ENCODE measurements at places on chromosomes 16 and 17. TPM values are rescaled to one million over a fixed set of nuclear protein-coding genes. Genes with fewer than 3 reads are reported as not detected.

DNA sequence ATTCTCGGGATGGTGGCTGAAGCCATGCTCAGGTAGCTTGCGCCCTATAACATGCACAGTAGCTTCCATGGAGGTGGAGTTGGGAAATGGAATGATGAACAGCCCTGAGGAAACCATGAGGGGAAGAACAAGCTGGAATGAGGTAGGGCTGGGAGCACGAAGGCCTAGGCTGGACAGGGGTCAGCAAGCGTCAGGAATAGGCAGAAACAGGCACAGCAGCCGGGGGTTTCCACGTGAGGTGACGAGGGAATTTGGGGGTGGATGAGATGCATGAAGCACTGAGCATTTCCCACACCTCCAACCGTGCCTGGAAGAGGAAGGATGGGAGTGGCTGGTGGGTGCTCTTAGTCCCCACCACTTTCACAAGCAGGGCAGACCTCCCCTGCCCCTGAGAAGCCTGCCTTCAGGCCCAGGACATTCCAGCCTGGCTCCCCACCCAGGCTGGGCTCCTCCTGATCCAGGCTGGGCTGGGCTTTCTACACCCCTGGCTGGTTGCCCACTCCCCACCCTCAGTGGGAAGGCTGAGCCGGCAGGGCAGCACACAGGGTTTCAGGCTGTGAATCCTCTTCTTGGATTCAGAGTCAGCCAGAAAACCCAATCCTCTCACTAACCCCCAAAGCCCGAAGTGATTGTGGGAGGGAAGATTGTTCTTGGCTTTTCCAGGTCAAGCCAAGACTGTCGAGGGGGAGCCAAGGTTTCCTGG lies 21.9 kb downstream of the PLEKHG4 start:
- no peak for DNase-seq

DNA sequence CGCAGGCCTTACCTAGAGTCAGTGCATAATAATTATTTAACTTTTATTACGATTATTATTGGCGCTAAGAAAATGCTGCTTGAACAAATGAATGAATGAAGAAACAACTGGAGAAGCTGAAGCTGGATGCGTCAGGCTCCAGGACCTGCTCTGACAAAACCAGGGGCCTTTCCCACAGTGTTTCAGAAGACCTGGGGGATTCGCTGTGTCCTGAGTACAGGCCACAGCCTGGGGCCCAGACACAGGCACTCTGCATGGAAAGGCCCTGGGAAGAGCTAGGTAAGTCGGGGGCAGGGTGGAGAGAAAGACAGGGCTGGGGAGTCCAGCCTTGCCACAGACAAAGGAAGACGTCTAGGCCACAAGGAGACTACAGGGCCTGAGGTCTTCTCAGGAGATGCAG lies 226.1 kb downstream of the ZNF423 start:
- no peak for DNase-seq

TPPP3 gene
- 64.7 TPM for polyA plus RNA-seq

DNA sequence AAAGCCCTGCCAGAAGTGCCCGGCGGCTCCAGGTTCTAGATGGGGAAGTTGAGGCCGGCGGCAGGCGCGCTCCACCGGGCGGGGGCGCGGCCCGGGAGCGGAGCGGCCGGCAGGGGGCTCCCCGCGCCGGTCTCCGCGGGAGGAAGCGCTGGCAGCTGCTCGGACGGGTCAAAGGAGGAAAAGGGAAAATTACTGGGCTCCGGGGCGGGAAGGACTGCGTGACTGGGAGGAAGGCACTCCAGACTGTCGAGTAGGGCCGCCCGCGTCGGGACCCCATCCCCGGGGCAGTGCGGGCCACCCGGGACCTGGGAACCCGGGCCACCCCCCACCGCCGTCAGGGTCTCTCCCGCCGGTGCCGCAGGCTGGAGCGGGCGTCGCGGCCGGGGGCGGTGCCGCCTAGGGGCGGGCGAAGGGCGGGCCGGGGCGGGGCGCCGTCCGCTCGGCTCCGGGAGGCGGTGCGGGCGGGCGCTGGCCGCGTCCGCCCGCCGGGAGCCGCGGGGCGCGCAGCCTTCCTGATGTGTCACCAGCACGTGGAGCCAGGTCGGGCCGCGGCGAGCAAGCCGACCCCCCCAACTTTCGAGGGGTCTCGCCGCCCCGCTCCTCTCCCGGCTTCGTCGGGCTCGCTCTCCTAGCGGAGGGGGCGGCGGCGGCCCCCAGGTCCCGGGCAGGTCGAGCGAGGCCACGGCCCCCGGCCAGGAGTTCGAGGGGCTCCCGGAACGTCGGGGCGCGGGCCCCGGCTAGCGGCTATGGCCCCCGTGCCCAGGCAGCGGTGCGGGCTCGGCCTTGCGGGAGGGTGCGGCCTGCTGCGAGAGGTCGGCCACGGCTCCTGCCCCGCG lies 167.5 kb downstream of the RAB11FIP4 start:
- peak; percentile 73 for DNase-seq

GRCh38 chr17:17440938-17441675 lies 35.7 kb upstream of the MED9 start:
- no peak for DNase-seq

DNA sequence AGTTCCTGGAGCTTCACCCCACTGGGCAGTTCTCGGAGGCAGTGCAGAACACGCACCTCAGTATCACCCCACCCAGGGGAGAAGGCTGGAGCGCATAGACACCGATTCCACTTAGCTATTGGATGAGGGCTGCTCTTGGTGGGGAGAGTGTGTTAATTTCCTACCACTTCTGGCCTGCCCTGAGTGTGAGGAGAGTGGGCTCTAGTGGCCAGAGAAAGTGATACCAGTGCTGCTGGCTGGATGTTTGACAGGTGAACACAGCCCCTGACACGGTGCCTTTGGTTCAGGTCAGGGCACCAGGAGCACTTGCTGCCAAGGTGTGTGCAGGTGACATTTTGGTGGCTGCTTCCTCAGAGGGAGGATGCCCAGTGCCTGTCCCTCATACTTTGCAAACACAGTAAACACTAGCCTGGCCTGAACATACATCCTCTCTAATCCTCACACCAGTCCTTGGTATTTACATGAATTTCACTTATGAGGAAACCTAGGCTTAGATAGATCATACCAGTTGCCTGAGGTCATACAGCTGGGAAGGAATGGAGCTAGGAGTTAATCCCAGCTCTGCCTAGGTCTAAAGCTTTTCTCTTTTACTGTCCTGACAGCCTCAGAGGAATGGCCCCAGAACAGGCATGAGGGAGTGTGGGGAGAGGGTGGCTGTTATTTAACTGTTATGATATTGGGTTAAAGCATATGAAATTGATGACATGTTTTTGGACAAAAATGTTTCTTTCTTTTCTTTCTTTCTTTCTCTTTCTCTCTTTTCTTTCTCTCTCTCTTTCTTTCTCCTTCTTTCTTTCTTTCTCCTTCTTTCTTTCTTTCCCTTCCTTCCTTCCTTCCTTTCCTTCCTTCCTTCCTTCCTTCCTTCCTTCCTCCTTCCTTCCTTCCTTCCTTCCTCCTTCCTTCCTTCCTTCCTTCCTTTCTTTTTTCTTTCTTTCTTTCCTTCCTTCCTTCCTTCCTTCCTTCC lies 21.0 kb upstream of the ITGAX start:
- DNase-seq = no peak

SRR gene
- 27.0 TPM for polyA plus RNA-seq

TMIGD1 gene
- polyA plus RNA-seq = 0.56 TPM

GRCh38 chr16:49822649-49823370 lies 33.1 kb downstream of the ZNF423 start:
- no peak for DNase-seq

MMP25 gene
- polyA plus RNA-seq = 1.6 TPM

DNA sequence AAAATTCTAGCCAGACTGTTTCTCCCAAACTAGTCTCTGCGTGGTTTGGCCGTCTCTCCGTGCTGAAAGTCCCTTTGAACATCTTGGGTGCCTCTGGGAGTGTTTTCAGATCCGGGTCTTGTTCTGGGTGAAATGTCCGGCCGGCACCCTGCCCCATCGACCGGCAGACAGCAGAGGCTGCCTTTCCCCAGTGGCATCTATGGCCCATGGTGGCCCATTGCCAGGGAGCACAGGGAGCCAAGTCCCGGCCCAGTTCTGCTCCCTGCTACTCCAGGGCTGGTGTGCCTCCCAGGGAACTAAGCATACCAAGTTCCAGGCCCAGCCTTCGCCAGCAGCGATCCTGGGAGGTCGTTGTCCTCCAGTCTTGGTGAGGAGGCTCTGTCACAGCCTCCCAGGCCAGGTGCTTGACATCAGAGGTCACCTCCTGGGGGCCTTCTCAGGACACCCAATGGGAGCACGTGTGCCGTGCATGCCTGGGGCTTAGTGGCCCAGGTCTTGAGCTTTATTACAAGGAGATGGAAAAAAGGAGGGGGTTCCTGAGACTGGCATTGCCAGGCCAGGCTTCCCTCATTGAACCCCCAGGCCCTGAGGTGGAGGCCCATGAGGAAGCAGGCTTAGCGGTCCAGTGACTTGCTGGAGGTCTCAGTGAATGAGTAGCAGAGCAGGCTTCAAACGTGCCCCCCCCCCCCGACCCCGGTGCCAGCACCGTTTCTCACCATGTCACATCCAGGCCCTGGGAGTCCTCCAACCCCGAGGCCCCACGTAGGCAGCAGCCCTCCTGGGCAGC lies 54.0 kb downstream of the PGS1 start:
- DNase-seq = no peak

- no peak for DNase-seq
These were observed 8.0 kb downstream of the CFAP20 start for GRCh38 chr16:58121132-58121531.

CTRB2 gene
- polyA plus RNA-seq = not detected

- DNase-seq = no peak
These were observed 23.9 kb downstream of the ACLY start for GRCh38 chr17:41894791-41895331.

DNA sequence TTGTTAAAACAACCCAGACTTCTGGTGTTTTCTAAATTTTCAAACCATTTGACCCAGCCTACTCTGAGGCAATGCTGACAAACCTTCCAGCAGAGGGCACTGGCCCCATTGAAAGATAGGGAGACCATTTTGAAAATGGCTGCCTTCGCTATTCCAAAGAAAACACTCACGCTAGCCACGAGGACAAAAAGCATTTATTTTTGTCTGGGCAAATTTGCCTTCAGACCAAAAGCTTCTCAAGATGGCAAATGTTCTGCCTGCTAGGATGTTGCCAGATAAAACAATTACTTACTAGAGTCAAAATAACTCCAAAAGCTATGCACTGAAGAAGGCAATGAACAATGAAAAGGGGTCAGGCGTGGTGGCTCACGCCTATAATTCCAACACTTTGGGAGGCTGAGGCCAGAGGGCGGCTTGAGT lies 296.7 kb upstream of the IRX5 start:
- no peak for DNase-seq

DNA sequence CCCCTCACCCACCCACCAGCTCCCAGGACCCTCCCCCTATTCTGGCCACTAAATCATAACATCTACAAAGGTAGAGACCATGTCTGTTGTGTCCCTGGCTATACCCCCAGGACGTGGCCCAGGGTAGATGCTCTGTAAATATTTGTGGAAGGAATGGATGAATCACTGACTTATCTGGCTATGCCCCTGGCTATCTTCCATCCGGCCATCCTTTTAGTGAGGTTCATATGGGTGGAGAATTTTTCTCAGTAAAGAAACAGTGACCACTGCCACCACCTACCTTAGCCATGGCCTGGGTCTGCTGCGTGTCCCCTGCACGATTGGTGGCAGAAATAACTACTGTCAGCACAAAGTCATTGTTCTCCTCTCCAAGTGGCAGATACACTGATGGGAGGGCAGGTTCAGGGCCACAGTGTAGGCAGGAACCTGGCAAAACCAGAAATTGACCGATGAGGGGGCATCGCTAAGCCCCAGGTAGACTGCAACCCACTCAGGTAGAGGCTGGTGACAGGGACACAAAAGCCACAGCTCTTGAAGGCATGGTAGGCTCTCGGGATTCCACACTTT lies 63.1 kb upstream of the BCO1 start:
- no peak for DNase-seq

- peak; percentile 11 for DNase-seq
These were observed 541 bp downstream of the VKORC1 start for GRCh38 chr16:31094088-31094423.

- peak; percentile 39 for DNase-seq
These were observed 21.3 kb downstream of the OTOA start for GRCh38 chr16:21685034-21685455.

DNA sequence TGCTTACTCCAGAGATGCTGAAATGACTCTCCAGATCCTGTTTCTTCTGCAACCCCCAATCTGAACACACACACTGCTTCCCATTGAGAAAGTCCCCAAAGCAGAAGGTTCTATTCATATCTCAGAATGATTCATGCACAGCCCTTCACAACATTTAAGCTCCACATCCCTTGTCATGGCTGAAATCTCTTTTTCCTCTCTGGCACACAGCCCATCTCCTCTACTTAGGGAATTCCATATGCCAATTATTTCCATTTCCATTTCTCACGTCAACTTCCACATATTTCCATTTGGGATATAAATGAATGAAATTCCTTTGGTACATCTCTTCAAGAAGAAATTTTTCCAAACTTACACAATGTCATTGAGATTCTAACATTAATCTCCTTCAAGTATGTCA lies 119.6 kb downstream of the CDH11 start:
- no peak for DNase-seq

KRT9 gene
- polyA plus RNA-seq = not detected

DNA sequence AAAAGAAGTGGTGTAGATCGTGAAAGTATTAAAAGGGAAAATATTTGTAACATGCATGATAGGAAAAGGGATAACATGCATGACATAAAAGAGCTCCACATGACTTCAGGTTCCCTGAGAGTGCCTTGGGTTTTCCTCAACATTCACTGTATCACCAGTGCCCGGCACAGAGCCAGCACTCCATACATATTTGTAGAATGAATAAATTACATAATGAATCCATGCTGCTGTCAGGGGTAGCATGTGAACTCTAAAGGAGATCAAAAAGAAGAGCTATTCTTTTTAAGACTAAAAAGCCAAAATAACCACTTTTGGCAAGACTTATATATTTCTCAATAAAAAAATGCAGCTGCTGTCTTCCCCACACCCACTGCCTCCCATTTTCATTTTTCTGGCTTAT lies 2.7 kb upstream of the ZNF594 start:
- no peak for DNase-seq

GRCh38 chr17:19781488-19782458 lies 33.7 kb upstream of the ALDH3A1 start:
- no peak for DNase-seq

DNA sequence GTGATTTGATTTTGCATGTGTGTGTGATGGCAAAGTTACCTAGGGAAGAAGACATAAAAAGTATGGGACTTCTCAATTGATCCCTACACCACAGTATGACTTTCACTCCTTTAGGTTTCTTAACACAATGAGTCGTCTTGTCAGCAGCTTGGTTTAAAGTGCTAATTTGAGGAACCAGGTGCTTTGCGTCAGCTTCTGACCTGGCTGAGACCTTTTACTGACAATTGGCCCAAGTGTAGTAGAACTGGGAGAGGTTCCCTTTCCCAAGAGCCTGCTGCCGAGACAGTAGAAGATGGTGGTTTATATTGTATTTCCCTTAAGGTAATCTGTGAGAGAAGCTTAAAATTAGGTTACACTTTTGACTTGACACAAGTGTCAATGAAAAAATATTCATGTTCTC lies 54.9 kb downstream of the LDHD start:
- no peak for DNase-seq

- no peak for DNase-seq
These were observed 424.1 kb downstream of the CA10 start for GRCh38 chr17:51734462-51734861.
